ENCODE measurements at places on chromosomes 12 and 14. TPM values are rescaled to one million over a fixed set of nuclear protein-coding genes. Genes with fewer than 3 reads are reported as not detected.
A peak's percentile ranks its signal among the peaks of the same experiment; 100 is the strongest.

DNA sequence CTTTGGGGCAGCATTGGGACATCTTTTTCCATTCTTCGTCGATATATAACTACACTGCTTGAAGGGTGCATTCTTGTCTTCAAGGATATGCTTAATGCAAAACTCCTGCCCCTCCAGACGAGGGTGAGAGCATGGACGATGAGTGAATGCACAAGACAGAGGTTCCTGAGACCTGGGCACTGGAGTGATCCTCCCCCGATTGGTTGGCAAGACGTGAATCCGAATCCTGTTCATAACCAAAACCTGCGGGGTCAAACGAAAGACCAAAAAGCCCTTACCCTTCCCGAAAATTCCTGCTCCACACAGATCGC, 684 bp downstream of the KANSL2 start:
- no peak for DNase-seq

KIF5A gene
- 3.4 TPM for total RNA-seq

GRCh38 chr12:53048033-53048779, 1.7 kb upstream of the TNS2 start:
- DNase-seq, result no peak

ACRBP gene
- total RNA-seq, result 1.5 TPM

DNA sequence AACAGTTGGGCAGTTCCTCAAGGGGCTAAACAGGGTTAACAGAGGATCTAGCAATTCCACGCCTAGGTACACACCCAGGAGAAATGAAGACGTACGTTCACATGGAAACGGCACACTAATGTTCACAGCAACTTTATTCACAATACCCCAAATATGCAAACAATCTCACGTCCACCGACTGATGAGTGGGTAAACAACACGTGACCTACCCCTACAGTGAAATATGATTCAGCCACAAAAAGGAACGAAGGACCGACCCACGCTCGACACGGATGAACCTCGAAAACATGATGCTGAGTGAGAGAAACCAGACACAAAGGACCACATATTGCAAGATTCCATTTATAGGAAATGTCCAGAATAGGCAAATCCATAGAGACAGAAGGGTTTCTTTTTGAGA, 112.7 kb downstream of the NCOR2 start:
- no peak for DNase-seq

KRT2 gene
- total RNA-seq, result not detected

GRCh38 chr12:41784957-41785356, 359.7 kb downstream of the GXYLT1 start:
- DNase-seq, result no peak

- peak; percentile 56 for DNase-seq
These were observed 76.3 kb upstream of the FUT8 start for GRCh38 chr14:65336191-65336591.

ABCD2 gene
- total RNA-seq, result 5.8 TPM

GOLGA3 gene
- total RNA-seq, result 64.5 TPM

GRCh38 chr14:58796242-58797009, 158.7 kb downstream of the DACT1 start:
- DNase-seq, result no peak

DNA sequence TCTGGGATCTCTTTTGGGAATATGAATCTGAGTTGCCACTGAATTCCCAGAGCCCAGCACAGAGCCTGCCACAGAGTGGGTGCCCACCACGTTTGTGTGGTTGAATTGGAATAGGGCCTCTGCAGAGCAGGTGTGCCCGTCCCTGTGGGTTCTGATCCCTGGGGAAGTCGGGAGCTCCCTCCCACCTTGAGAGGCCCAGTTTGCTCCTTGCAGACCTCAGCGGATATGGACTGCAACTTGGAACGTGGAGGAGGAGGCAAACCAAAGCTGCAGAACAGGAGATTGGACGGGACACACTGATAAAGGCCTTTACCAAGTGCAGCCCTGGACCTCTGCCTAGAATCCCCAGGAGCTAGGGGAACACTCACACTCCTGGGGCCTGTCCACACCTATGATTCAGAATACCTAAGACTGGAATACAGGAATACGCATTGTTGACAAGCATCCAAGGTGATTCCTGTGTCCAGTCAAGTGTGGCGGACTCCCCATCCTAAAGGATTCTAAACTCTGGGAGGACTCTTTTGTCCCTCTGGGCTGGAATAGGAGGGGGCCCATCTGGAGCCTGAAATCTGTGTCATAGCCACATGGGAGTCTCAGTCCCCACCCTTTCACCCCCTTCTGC, 2.4 kb downstream of the KRT76 start:
- no peak for DNase-seq

- no peak for DNase-seq
These were observed 6.5 kb downstream of the SH2B3 start for GRCh38 chr12:111412007-111412829.

GRCh38 chr12:63208956-63209355, 58.0 kb upstream of the AVPR1A start:
- DNase-seq, result no peak

CABP1 gene
- 0.27 TPM for total RNA-seq

- no peak for DNase-seq
These were observed 1.3 kb downstream of the RCOR1 start for GRCh38 chr14:102593825-102594137.

DNA sequence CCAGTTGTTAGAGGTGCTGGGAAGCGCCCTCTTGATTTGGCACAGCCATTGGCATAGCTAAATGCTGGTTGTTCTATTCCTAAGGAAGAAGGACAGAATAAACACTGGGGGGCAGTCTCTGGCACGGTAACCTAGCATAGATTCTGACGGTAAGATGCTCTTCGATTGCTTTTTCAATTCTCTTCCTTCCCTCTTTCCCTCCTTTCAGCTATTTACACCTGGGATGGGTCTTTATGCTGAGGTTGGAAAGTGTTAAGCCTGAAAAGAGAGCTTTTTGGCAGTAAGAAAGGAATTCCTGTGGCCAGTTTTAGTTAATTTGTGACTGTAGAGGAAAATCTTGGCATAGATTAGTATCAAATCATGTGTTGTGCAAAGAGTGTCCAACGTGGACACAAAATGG, 162.8 kb downstream of the SNAPC1 start:
- DNase-seq, result no peak

GRCh38 chr12:6228535-6229223, 28.5 kb downstream of the CD9 start:
- no peak for DNase-seq

DNA sequence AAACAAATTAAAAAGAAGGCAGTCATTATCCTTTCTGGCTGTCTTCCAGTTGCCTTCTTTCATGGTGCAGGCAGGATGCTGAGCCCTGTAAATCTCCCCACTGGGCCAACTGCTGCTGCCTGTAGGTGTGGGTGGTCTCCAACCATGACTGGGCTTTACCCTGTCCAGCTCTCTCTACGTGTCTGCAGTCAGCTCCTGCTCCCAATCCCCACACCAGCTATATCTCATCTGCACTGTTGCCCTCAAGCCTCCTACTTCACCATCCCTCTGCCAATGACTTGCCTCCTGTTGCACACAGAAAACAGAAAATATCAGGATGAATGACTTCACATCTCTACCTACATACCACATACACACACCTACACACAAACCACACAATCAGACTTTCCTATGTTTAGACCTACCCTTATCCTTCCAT, 39.7 kb upstream of the PSMA6 start:
- no peak for DNase-seq

DNA sequence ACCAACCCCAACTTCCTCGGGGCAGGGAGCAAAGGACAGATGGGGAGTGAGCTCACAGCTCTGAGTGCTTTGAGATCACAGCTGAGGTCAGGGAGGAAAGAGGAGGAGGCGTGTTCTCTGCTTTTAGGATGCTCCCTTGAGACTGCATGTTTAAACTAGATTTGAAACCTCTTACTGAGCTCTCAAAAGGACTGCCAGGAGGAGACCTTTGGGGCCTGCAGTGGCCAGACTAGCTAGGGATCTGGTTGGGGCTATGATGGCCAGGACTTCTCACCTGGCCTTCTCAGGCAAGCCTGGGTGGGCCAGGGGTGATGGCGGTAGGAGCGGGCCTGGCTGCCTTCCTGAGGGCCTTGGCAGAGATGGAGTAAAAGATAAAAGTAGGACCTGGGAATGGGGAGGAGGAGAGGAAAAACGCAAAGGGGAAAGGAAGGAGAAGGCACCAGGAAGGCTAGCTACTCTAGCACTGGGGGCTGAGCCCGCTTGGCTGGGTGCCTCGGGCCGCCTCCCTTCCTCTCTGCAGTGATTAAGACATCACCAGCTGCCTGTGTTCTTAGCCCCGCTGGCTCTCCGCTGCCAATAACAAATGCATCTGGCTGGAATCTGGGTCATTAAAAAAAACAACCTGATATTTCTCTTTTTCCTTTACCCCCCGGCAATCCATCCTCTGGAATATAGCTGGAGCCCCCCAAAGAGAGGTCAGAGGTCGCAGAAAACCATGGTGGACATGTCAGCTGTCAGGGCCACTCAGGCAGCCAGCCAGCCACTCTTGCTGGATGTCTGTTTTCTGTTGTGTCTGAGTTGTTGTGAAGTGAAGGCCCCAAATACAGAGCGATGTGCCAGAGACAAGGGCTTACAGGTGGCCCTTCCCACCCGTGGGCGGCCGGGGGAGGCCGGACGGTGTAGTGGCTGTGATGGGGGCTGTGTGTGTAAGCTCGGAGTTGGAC, 141.3 kb downstream of the TSPAN9 start:
- DNase-seq, result no peak

DNA sequence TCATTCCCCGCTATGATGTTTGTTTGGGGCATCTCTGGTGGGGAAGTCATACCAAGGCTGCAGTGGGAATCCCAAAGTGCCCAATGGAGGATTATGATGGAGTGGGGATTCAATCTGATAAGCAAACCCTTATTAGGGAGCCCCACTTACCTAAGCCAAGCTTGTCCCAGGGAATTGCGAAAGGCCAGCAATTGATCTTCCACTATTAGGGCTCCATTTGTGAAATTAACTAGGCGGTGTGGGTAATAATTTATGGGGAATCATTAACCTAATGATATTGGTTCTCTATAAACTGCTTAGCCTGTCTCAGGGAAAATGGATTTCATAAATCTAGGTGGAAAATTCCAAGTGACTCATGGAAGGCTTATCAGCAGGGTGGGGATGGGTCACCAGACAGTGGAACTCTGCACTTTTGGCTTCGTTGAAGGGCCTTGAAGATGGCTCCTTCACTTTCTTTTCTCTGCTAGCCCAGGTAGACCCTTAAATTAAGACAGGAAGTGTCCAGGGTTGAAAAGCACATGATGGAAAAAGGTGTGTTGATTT, 113.0 kb upstream of the WSCD2 start:
- no peak for DNase-seq

GRCh38 chr12:45988264-45988663, 2.1 kb downstream of the SCAF11 start:
- DNase-seq, result no peak

KLRG1 gene
- 0.85 TPM for total RNA-seq

DNA sequence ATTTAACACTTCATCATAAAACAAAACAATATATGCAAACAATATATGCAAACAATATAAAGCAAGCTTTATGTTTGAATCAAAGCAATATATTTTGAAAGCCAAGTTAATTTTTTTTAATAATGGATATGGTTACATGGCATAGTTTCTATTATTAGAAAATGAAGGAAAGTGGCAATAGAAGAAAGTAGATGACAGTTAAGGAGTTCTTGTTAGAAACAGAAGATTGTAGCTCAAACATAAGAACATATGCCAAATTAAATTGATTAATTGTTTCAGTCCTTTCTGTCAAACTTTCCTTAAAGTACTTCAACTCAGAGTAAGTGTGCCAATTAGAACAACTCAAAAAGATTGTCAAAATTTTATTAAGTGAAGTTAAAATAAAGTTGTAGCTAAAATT, 1248.3 kb downstream of the SLC16A7 start:
- DNase-seq, result no peak

- no peak for DNase-seq
These were observed 112.6 kb downstream of the SLC2A13 start for GRCh38 chr12:39993268-39993667.

GRCh38 chr14:93571275-93571674, 140.5 kb downstream of the UNC79 start:
- DNase-seq, result no peak

DNA sequence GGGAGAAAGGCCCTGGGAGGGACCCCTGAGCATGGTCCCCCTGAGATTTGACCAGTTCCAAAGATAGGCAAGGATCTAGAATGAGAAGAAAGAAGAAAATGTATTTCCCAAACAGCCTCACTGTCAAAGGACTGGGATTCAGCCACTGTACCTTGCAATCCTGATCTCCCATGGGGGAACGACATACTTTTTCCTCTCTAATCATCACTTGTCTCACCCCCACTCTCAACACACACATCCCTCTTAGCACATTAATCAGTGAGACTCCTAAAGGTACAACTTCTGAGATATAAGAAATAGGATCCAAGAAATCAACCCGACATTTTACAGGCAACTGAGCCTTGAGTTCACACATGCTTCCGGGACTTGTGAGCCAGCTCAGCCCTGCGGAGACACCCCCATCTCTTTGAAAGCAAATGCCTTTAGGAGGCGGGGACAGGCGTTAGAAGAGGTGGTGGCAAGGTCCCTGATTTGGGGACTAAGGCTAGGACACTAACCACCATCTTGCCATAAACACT, 1.4 kb downstream of the MAP3K9 start:
- peak; percentile 60 for DNase-seq

GRCh38 chr12:14396071-14396470, 30.6 kb downstream of the ATF7IP start:
- DNase-seq, result no peak

LRRC10 gene
- not detected for total RNA-seq

- no peak for DNase-seq
These were observed 30.4 kb upstream of the TRAF3 start for GRCh38 chr14:102746634-102747438.

DNA sequence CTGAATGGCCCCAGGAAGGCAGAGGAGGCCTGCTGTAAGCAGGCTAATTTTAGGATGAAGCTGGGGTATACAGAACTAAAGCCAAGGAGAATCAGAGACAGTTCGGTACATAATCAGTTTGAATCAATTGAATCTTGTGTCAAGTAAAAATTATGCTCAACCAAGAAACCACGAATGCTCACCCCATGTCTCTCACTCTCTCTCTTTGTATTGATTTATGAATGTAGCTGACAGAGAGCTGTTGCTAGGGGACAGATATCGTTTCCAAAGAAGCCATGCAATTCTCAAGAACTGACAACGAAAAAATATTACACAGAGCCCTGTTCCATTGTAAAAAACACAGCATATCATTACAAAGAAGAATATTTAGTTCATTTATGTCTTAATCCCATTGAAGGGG, 151.1 kb upstream of the PKP2 start:
- no peak for DNase-seq

CAPRIN2 gene
- total RNA-seq, result 14.2 TPM

Measured in activated T-helper 2 cell treated with anti-CD3 and anti-CD28 coated beads, Interferon-gamma antibody, Interleukin-2, Interleukin-4, amounts not matched to agents 10 μg/mL and 5 μg/mL and 100 μg/mL, durations not matched to agents 14 hours and 24 hours and 36 hours (primary cell).